ENCODE measurements at places on chromosomes 16 and 17. TPM values are rescaled to one million over a fixed set of nuclear protein-coding genes. Genes with fewer than 3 reads are reported as not detected.

NLE1 gene
- total RNA-seq: 7.1 TPM

C17orf100 gene
- total RNA-seq: 3.3 TPM

GCGR gene
- total RNA-seq: 0.20 TPM

RAB11FIP4 gene
- total RNA-seq: 37.6 TPM

Measured in mucosa of gallbladder (tissue), 1 donor.